Erythroblast (primary cell): ENCODE measurements at places on chromosomes 7 and 10.
A peak's percentile ranks its signal among the peaks of the same experiment; 100 is the strongest.

- DNase-seq: peak; percentile 38
Observed at GRCh38 chr10:71745664-71746250, 26.2 kb upstream of the C10orf105 start.

DNA sequence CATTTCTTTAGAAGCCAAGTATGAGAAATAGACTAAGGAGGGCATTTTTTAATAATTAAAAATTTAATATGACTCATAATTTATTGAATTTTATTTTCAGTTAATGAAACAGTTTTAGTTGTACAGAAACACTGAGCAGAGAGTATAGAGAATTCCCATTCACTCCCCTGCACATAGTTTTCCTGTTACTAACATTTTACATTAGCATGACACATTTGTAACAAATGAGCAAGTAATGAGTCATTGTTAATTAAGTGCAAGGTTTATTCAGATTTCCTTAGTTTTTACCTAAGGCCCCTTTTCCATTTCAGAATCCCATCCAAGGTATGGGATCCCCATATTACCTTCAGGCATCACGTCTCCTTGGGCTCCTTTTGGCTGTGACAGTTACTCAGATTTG, 271.5 kb upstream of the FZD8 start:
- no peak for DNase-seq

GRCh38 chr10:5442065-5442989, 30.0 kb downstream of the NET1 start:
- peak; percentile 63 for DNase-seq

DNA sequence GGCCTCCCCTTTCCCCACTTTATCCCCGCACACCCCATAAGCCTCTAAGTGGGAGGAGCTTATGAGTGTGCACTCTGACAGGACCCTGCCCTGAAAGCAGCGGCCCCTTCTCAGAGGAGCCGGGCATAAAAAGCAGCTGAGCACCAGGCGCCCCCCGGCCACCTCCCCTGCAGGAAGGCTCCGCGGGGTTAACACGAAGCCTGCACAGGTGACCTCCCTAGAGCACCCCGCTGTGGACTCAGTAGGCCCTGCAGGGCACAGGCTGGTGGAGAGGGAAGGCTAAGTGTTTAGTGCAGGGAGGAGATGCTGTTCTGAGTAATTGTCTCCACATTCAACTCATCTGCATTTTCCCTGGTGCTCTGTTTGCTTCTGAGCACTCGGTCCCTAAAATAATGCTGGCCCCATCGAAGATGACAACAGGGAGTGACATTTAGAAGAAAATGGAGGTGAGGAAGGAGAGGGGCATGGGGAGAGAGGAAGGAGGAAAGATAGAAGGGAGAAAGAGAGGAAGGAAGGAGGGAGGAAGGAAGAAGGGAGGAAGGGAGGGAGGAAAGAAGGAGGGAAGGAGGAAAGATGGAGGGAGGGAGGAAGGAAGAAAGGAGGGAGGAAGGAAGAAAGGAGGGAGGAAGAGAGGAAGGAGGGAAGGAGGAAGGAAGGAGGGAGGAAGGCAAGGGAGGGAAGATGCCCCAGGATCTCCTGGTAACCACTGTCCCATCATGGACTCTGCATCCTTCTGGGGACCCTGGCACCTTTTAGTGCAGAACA, 25.4 kb upstream of the CNPY1 start:
- no peak for DNase-seq
